ENCODE measurements at places on chromosomes 16 and 17.

- no peak for DNase-seq
Measured at GRCh38 chr17:72346306-72346705, 225.5 kb downstream of the SOX9 start.

GRCh38 chr17:18626152-18626870 lies 17.9 kb downstream of the TBC1D28 start:
- no peak for DNase-seq

- no peak for DNase-seq
Measured at GRCh38 chr16:6937641-6938040, 395.0 kb upstream of the RBFOX1 start.

DNA sequence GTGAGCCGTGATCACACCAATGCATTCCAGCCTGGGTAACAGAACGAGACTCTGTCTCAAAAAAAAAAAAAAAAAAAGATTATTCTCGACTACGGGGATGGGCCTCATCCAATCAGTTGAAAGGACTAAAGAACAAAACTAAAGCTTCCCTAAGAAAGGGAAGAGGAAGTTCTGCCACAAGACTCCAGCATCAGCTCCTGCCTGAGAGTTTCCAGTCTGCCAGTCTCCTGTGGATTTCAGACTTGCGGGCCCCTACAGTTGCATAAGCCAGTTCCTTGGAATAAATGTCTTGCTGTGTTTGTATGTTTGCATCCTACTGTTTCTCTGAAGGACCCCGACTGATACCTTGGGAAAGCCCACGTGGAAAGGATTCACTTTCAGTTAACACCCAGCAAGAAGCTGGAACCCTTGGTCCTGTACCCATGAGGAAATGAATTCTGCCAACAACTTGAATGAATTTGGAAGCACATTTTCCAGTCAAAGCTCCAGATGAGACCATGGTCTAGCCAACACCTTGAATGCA lies 26.3 kb upstream of the FZD2 start:
- DNase-seq = no peak

DNA sequence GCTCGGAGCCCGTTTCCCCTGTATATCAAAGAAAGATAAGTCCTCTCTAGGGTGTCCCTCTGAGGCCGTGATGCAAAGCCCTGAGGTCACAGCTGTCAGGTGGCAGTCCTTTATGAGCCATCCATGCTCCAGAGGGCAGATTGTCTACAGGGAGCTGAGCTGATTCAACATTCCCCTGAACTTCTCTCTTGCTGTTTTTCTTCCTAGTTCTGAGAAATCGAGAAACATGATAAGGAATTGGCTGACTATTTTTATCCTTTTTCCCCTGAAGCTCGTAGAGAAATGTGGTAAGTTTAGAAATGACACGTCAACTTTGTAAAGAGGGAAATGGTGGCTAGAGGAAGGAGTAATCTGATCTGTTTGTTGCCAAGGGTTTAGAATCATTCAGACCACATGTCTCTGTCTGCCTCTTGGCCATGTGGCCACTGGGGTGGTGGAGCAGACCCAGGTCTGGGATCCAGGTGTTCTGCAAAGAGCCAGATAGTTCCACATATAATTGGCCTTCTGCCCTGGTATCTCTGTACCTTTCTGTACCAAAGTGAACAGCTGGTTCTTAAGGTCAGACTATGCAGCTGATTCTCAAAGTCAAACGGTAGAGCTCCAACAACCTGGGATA lies 3.5 kb downstream of the CTNS start:
- no peak for DNase-seq

- no peak for DNase-seq
Measured at GRCh38 chr17:58092101-58092796, 9.0 kb downstream of the DYNLL2 start.

Measured in stimulated activated CD8-positive, alpha-beta memory T cell treated with anti-CD3 and anti-CD28 coated beads, Interleukin-4, amount 100 ng/mL, for 1 hour (primary cell).